ENCODE measurements at places on chromosomes 4 and X.

GRCh38 chr4:139556071-139556723 is at the start of gene SETD7:
Gene SETD7, minus strand, starts transcription at chr4:139556219. Its CDS starts 82 bp downstream, at chr4:139556137.
- peak; percentile 58 for DNase-seq

- DNase-seq = no peak
These were observed 595 bp downstream of the KLHL34 start for GRCh38 chrX:21657318-21658151.

- no peak for DNase-seq
These were observed 12.0 kb downstream of the SPRY1 start for GRCh38 chr4:123408471-123409084.

GRCh38 chrX:48003367-48003757 is 427 bp downstream of the ZNF182 start:
- no peak for DNase-seq

- DNase-seq = peak; percentile 65
These were observed at the start of gene TBC1D8B for GRCh38 chrX:106802388-106803275. Gene TBC1D8B, plus strand, starts transcription at chrX:106802673. Its CDS starts 181 bp downstream, at chrX:106802854.
